Erythroblast (primary cell): ENCODE measurements at places on chromosomes 11 and 22.

DNA sequence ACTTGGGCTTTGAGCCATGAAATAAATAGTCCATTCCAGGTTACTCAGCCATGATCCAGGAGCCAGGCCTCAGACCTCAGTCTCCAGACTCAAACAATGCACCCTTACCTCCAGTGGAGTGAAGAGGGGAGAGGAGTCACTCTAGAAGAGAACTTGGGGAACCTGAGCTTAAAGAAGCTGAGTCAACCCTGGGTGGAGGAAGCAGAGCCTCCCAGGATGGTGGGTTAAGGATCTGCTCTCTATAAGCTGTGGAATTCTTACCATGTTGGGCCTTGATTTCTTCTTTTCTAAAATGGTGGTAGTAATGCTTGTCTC lies 113.2 kb downstream of the NECTIN1 start:
- no peak for DNase-seq

GRCh38 chr11:14789879-14790484 lies 102.0 kb downstream of the CYP2R1 start:
- DNase-seq = peak; percentile 50

GRCh38 chr11:110371084-110371483 lies 58.7 kb upstream of the FDX1 start:
- no peak for DNase-seq

GRCh38 chr11:8776209-8776608 lies 93.6 kb downstream of the RPL27A start:
- DNase-seq = no peak

DNA sequence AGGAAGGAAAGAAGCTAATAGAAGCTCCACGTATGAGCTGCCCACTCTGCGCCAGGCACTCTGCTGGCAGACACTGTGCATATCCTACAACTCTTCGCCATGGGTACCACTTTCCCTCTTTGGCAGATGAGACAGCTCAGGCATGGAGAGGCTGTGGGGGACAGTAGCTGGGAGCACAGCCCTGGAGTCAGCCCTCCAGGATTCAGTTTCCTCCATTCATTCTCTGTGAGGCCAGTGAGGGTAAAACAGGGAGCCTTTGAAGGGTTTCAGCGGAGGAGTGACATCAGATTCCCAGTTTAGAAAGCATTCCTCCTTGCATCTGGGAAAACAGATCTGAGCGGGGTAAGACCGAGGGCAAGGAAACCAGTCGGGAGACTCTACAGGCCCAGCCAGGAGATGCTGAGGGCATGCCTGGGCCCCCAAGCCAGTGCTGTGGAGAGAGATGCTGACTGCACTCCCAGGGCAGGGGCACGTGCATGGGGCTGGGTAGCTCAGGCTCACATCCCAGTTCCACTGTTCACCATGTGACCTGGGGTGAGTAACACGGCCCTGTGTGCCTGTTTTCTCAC lies 58.3 kb upstream of the EMID1 start:
- DNase-seq = no peak

DNA sequence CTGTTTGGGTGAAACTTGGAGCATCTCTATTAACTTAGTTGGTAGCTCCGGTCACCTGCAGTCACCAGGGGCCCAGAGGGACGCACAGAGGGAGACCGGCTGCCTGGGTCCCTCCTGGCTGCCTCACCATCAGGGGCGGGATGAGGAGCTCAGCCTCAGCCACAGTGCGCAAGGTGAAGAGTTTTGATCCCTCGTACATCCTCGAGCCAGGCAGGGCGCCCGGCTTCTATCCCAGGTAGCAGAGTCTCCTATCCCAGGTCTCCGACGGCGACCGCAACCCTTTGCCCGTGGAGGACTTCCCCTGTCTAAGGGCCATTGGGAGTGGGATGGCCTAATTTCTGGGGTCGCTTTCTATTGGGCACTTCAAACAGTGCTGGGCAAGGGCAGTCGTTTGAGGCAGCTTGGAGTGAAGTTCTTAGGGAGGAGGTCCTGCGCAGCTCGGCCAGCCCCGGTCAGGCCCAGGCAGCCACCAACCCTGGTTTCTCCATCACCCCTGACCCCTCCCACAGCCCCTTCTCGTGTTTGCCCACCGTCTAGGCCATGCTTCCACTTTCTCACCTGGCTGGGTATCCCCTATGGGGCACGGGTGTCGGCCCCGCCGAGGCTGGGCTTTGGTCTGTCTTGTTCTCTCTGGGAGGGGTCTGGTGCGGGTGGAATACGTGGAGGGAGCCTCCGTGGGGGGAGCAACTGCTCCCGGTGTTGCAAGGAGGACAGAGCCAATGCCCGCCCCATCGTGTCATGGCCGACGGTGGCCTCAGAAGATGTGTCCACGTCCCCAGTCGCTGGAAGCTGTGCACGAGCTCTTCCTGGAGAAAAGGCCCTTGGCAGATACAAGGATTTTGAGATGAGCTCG lies 3.6 kb upstream of the MRGPRG start:
- DNase-seq = no peak

GRCh38 chr11:127056338-127056971 lies 55.9 kb upstream of the KIRREL3 start:
- DNase-seq = no peak

- no peak for DNase-seq
Measured at GRCh38 chr22:45600790-45601730, 70.6 kb upstream of the ATXN10 start.

DNA sequence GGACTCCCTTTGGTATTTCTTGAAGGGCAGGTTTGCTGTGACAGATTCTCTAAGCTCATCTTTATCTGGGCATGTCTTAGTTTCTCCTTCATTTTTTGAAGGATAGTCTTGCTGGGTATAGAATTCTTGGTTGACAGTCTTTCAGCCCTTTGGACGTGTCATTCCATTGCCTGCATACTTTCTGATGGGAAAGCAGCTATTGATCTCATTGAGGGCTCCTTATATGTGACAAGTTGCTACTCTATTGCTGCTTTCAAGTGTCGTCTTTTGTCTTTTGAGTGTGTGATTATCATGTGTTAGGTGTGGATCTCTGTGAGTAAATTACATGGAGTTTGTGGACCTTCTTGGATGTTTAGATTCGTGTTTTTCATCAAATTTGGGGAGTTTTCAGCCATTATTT lies 21.9 kb downstream of the IGHMBP2 start:
- DNase-seq = peak; percentile 31

- no peak for DNase-seq
Measured at GRCh38 chr22:39477542-39477941, 20.7 kb downstream of the MGAT3 start.

GRCh38 chr11:34654483-34655334 lies 33.8 kb downstream of the EHF start:
- no peak for DNase-seq

GRCh38 chr11:41449483-41450050 lies 9.9 kb downstream of the LRRC4C start:
- no peak for DNase-seq

DNA sequence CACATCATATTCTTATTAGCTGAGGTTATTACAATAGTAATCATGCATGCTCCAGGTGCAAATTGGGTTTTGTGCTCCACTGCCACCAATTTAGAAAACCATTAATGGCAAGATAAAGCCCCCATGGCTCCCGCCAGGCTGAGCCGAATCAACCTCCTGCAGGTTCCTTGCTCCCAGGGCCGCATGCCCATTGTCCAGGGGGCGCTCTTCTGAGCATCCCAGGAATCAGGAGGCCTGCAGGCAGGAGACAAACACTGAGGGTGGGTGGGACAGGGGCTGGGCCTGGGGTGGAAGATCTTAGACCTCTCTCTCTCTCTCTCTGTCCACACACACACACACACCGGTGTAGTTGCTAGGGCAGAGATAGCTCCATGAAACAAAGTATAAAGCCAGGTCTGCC lies 57.4 kb downstream of the BUD13 start:
- no peak for DNase-seq

DNA sequence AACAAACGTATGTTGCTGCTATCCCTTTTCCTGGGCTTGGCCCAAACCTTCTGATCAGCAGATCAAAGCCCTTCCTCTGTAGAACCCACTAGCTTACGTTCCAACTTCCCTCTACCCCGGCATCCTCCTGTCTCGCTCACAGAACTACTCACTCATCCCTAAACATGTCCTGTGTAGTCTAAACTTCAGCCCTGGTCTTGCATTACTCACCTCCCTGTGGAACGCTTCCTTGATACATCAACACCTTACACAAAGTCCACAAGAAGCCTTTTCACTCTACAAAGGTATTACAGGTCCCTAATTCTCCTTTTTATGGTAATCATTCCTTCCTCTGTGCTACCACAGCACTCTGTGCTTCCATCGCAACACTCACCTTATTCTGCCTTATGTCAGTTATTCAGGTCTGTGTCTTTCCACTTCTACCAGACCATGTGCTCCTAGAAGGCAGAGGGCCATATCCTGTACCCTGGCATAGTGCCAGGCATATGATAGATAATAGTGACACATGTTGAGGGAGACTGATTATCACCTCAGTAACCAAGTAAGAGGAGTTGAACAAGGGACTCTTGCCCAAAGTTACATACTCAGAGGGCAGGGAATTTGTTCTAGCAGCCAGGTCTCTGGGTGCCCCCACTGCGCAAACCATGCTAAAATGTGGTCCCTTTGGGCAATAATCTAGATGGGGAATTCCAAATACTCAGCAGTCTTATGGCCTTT lies 41.6 kb downstream of the USP35 start:
- DNase-seq = peak; percentile 87

- no peak for DNase-seq
Measured at GRCh38 chr11:68842427-68843051, 823 bp upstream of the CPT1A start.

DNA sequence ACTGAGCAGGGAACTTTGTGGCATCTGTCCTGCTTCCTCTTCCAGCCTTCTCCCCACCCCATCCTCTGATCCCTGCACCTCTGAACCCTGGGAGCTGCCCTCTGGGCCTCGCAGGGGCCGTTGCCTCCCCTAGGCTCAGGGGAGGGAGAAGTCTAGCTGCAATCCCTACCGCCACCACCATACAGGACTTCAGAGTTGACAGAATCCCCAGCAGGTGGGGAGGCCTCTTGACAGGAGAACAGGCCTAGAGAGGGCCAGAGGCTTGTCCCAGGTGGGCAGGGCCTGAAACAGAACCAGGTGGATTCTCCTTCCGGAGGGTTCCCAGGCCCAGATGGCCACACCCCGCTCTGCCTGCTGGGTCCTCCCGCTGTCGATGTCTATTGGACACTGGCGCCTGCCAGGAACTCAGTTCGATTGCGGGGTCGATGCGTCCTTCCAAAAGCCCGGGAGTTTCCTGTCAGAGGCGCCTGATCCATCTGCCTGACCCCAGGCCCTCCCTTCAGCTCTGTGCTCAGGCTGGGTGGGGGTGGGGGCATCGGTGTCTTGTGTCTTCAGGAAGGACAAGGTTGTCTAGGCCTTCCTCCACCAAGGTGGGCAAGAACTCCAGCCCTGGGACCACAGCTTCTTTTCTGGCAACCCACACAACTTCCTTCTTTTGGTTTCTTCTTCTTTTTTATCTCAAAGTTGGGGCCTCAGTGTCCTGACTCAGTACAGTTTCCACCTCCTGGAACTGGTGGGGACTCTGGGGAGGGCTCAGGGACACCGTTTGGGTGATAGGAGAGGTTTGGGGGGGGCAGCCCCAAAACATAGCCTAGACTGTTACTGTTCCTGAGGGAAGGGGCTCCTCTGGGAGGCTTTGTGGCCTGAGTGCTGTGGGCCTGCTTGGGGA lies 6.4 kb downstream of the STARD10 start:
- peak; percentile 35 for DNase-seq

DNA sequence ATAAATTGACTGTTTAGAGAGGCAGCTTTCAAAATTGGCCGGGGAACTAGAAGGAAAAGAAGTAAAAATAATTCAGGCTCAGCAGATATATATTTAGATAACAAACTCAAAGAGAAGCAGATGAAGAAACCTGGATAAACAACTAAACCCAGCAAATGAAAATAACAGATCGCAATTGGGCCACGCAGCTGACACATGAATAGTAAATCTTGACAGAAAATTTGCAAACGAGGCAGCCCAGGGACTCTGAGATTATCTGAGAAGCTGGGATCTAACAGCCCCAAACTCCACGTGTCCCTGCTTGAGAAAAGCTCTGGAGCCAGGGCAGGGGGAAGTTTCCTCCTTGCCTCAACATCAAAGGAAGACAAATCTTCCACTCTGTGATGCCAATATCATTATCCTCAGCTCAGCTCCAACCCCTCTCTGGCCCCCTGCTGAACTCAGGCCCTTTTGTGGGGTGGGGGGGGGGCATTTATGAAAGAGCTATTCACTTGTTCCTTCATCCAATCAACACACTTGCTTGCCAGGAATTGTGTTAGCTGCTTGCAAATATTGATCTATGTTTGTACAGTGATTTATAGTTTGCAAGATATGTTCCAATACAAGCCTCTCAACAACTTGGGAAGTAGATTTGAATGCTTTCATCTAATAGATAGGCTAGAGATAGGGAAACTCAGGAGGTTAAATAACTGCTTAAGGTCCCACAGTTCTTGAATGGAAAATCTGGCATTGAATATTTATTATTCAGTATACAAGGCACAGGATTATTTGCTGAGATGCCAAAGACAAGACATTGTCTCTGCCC lies 72.5 kb upstream of the C11orf87 start:
- no peak for DNase-seq

GRCh38 chr11:127683321-127683720 lies 682.8 kb upstream of the KIRREL3 start:
- no peak for DNase-seq
